ENCODE measurements at places on chromosomes 6 and 20. TPM values are rescaled to one million over a fixed set of nuclear protein-coding genes. Genes with fewer than 3 reads are reported as not detected.

RAET1L gene
- total RNA-seq = not detected

- DNase-seq = no peak
- H3K4me1 ChIP-seq = peaks cover 47% of the 10 kb centered on the region
These were observed 29.4 kb upstream of the RNF8 start for GRCh38 chr6:37324131-37325033.

- H3K4me1 ChIP-seq = peaks cover 31% of the 10 kb centered on the region
- no peak overlapping the region for H3K4me3 ChIP-seq
- no peak for DNase-seq
- peaks cover 6% of the 10 kb centered on the region for H3K36me3 ChIP-seq
- H3K27ac ChIP-seq = no peak overlapping the region
These were observed 102.7 kb downstream of the PTPRK start for GRCh38 chr6:128417698-128418097.

PAK5 gene
- total RNA-seq = not detected
